ENCODE measurements at places on chromosomes 6 and 20.

- DNase-seq: no peak
These were observed 15.0 kb upstream of the MRAP2 start for GRCh38 chr6:84018453-84019061.

DNA sequence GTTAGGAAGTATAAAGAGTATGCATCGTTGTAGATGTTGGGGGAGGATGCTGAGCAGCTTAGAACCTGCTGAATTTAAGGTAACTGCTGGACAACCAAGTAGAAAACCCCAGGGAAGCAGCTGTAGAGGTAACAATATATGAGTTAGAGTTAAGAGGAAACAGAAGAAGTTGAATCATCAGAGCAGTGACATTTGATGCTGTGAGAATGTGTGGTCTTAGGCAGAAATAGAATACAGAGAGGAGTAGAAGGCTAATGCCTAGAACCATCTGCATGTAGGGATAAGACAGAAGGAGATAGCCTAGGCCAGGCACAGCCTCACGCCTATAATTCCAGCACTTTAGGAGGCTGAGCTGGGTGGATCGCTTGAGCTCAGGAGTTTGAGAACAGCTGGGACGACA, 22.6 kb upstream of the DYNLRB1 start:
- DNase-seq: no peak

DNA sequence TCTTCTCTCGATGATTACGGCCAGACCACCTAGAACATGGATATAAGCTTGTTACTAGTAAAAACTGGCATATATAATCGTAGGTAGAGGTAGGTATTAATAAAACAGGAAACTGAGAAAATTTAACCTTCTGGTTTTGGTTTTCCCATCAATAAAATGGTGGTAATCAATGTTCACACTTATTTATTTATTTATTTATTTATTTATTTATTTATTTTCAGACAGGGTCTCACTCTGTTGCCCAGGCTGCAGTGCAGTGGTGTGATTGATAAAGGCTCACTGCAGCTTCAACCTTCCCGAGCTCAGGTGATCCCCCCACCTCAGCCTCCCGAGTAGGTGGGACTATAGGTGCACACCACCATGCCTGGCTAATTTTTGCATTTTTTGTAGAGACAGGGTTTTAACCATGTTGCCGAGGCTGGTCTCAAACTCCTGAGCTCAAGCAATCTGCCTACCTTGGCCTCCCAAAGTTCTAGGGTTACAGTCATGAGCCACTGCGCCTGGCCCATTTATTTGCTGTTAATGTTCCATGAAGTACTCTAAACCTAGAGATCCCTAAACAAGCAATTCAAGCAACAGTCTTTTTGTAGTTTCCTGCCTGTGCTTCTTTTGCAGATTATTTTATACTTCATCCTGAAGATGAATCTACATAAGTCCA, 11.5 kb downstream of the TOMM6 start:
- no peak for DNase-seq

DNA sequence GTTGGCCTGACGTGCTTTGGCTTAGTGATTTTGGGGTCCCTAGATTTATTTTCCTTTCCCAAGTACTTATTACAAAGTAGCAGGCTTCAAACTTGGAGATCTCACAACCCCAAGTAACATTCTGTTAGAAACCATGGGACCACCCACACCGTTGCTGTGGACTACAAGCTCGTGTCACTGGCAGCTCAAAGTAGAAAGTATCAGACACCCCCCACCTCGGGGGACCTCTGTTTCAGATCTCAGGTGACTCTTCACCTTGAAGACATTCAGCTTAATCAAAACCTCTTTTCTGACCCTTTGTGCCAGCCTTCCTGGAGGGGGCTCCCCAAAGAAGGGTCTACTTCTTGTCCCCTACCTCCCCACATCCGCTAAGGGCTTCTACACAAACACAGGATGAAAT, 15.7 kb upstream of the MYT1 start:
- no peak for DNase-seq

GRCh38 chr20:51220293-51220706, 197.4 kb upstream of the KCNG1 start:
- peak; percentile 23 for DNase-seq

DNA sequence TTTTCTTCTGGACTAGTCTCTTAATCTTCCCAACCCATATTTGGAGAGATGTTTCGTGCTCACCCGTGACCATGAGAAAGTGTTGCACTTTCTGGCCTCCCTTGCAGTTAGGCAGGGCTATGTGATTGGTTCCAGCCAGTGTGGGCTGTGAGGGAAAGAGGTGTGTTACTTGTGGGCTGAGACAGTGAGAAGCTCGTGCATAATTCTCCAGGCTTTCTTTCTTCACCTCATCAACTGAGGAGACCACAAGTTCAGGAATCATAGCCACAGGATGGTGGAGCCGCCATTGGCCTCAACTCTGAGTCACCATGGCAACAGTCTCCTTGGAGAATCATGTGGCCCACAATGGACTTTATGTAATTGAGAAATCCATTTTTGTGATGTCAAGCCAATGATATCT, 57.5 kb upstream of the FUCA2 start:
- no peak for DNase-seq
